Right cardiac atrium (tissue), 5 donors: ENCODE measurements at places on chromosomes 2 and 18. TPM values are rescaled to one million over a fixed set of nuclear protein-coding genes. Genes with fewer than 3 reads are reported as not detected.

GALR1 gene
- 0.03 TPM for total RNA-seq

- no peak for DNase-seq
These were observed 33.1 kb downstream of the SS18 start for GRCh38 chr18:26057344-26057773.

LCT gene
- not detected for total RNA-seq

DNA sequence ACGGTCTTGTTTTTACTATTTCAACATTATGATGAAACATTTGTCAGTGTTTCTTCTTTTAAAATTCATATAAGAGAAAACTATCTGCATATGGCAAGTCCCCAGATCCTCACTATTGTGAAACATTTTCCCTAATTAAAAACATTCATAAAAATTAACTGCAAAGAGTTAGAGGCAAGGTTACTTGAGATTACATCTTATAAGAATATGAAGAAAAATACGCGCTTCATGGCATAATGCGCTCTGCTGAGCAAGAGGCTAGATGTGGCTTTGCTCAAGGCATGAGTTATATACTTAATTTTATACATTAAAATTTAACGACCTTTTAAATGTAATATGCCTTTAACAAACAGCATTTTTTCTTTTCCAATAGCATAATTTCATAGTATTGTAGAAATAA, 166.4 kb upstream of the RPRM start:
- DNase-seq: no peak

C2orf49 gene
- 20.3 TPM for total RNA-seq

- no peak for DNase-seq
These were observed 3.1 kb upstream of the DCTN1 start for GRCh38 chr2:74383254-74383653.

- DNase-seq: no peak
These were observed 334.6 kb upstream of the SLC14A2 start for GRCh38 chr18:45280481-45281276.

DNA sequence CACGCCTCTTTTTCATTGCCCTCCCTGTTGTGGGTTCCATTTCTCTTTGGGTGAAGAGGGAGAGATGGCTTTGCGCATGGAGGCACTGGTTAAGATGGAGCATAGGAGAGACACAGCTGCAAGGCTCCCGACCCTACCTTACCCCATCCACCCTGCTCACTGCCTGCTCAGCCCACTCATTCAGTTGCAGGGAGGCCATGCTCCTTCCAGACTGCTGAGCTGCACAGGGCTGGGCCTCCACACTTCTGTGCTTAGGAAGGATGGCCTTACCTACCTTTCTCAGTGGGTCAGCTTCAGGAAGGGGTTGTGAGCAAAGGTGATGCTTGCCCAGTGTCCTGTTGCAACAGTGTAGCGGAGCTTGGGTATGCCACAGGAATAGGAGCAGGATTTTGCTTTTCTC, 127.8 kb downstream of the CTIF start:
- no peak for DNase-seq
